HAP-1 (cell line): ENCODE measurements at places on chromosomes 7 and 10.

- no peak for DNase-seq
These were observed 98.1 kb downstream of the LRRC4 start for GRCh38 chr7:127933146-127933545.

GRCh38 chr7:134778941-134779740 is at the start of gene CALD1:
TSS of gene CALD1 (plus strand) at chr7:134779634. CDS start at chr7:134867734, 88,100 bp downstream.
- peak; percentile 95 for DNase-seq

- DNase-seq: no peak
These were observed 426.0 kb downstream of the RPS24 start for GRCh38 chr10:78459639-78460037.

DNA sequence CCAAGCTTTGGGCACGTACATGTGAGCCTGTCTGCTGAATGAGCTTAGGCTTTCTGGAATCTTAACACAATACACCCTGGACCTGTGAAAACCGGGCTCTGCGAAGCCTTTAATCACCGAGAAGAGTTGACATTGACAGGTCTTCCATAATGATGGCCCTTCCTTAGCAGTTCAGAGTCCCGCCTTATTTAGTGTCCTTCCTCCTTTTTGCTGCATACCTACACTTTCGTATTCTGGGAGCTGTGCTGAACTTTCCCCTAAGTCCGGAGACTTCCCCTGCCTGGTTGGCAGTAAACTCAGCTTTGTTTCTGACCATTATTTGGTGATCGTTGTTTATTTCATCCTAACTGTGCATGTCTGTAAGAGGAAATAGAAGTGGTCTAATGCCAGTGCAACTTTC is 212.0 kb downstream of the CAMK1D start:
- no peak for DNase-seq

DNA sequence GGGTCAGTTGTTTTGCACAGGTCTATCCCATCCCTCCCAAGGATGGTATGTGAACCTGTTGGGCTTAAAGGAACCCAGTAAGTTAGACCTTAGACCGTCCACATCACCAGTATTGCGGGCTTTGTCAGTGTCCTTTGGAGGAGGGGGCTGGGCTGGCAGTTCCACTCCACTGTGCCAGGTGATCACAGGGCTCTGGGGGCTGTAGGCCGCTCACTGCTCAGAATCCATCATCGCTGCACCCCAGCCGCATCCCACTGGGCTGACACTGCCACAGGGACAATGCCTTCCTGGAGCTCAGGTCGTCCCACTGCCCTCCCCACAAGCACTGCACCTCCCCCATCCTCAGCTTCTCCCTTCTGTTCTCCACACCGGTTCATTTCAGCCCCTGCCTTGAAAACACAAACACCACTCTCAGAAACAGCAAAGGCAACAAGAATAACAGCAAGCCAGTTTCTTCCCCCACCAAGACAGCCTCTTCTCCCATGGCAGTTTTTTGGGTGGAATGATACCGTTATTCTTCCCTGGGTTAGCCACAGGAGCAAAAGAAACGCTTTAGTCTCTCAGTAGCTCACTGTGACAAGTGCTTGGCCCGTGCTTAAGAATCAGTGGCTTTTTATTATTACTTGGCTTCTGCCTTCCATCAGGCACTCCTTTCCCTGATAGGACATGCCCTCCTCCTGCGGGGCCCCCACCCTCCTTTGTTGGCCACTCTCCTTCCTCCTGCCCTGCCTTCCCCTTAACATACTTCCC is 111.2 kb downstream of the GRK5 start:
- DNase-seq: no peak

DNA sequence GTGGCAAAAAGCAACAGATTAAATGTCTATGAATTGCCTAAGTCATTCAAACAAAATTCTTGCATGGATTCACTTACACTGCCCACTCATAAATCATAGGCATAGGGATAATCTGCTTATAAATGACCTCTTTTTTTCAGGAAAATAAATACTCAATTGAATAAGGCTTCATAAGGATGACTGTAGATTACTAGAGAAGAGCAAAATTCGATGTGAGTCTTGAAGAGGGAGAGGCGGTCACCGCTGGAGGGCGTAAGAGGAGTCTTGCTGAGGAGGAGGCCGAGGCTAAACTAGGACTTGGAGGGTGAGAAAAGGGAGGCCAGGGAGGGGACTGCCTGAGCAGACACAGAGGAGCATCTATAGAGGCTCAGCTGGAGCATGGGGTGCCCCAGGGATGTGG is 135.4 kb upstream of the RSU1 start:
- DNase-seq: no peak

- DNase-seq: peak; percentile 24
These were observed 615.0 kb upstream of the MBL2 start for GRCh38 chr10:53387562-53387961.

DNA sequence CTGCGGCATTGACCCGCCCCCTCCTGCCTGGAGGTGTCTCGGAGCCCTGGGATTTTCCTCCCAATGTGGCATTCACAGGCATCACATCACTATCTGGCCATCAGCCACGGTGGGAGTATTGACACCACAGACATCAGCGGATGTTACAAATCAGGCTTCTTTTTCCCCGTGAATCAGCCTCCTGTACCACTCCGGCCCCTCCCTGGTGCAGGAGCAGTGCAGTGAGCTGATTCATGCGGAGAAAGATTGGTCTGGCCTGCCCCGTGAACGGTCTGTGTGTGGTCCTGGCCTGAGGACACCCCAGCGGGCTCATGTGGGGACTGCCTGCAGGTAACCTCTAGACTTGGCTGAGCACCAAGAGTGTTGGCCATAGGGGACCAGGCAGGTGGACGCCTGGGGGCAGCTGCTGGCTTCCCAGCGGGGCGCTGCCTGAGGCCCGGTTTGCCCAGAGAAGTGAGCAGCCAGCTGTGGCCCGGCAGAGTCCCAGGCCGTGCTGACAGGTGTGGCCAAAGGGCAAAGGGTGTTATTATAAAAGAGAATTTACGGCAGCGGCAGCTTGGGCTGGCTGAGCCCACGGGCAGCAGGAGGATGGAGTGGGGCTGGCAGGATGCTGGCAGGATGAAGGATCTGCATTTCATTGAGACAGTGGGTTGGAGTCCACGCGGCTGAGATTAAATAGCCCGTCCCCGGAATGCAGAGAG is 32.1 kb upstream of the GNA12 start:
- no peak for DNase-seq

GRCh38 chr10:97863808-97864207 is 14.2 kb downstream of the GOLGA7B start:
- DNase-seq: no peak

- no peak for DNase-seq
These were observed 21.6 kb upstream of the GIMAP8 start for GRCh38 chr7:150428671-150429451.

DNA sequence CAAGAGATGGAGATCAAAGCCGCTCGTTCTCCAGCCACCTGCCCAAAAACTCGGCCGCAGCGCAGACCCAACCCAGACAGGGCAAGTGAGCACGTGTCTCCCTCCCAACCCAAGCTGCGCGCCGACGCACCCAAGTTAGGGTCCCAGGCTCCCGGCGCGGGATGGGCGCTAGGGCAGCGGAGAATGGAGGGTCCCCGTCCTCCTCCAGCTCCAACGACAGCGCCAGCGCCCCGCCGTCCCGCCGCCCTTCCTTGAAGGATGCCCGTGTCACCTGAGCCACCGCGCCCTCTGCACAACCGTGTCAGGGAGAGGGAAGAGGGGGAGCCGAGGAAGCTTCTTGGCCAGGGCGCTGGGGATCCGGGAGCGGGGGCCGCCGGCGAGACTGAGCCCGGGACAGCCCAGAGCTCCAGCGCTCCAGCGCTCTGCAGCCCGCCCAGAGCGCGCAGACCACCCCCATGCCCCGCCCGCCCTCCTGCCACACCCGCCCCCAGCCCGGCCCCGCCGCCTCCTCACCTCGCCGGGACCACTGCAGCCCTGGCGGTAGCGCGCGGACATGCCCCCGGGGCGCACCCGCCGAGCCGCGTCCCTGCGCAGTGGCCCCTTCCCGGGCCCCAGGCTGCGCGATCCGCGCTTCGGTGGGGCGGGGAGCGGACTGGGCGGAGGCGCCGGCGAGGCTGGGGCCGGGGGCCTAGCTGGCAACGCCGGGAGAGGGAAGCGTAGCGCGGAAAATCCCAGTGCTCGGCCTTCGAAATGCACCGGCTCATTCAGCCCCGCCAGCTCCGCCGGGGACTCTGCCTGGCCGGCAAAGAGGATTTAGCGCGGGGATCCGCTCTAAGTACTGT is at the start of gene SLC16A12:
SLC16A12 (minus strand) TSS at position 424 of the 842 bp plus-strand sequence. CDS start 73,016 bp downstream, outside the sequence.
- peak; percentile 29 for DNase-seq

DNA sequence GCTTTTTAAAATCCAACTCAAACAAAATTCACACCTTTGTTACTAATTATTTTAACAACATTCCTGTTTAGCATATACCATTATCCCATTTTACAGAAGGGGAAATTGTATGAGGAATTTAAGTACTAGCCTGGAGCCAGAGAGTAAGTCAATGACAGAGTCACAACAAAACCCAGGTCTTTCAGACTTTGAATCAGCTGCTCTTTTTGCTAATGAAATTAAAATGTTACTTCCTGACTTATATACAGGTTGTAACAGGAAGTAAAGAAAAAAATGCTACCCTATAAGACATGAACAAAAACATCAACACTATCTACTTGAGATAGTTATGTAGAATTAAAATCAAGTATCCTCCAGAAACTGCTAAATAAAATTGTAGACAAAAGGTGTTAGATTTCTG is 82.6 kb upstream of the ASAH2 start:
- no peak for DNase-seq

GRCh38 chr10:28997734-28998133 is 291.1 kb upstream of the LYZL1 start:
- no peak for DNase-seq

DNA sequence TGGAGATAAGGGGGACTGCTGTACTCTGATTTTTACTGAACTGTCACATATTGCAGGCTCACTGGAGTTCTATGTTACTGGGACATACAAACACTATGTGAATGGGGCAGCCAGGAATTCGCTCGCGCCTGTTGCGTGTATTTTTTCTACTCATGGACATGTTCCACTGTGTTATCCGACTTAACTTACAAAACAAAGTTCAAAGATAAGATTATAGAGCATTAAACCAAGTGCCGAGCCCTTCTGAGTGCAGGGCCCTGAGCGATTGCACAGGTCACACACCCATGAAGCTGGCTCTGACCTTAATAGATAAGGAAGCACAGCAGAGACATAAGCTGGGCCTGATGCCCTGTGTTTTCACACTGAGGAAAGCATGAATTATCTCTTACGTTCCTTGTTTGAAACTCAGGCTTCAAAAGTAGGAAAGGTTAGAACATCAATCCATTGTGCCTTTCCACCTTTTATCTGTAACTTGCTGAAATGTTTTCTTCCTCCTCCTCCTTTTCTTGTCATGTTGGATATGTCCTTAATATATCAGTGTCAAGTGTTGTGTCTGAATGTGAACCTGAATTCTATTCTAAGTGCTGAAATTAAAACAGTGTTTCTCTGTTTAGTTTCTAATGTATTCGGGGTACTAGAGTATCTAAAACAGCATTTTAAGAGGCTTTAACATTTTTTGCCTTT is 273.8 kb downstream of the AUTS2 start:
- DNase-seq: no peak

DNA sequence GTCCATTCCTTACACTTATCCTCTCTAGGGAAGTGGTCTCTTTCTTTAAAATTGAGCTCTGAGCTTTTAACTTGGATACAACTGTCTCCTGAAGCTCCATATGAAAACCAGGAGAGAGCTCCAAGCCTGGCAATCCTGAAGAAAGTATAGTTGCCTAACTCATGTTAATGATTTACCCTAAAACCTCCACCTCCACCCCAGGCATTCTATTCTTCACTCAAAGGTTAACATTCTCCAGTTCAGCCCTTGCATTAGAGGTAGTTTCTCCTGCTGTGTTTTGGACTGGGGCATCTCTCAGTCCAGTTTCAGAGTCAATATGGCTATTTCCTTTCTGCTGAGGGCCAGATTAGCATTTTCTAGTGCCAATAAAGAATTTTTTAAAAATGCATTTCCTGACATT is 195.5 kb downstream of the SLC25A13 start:
- no peak for DNase-seq

DNA sequence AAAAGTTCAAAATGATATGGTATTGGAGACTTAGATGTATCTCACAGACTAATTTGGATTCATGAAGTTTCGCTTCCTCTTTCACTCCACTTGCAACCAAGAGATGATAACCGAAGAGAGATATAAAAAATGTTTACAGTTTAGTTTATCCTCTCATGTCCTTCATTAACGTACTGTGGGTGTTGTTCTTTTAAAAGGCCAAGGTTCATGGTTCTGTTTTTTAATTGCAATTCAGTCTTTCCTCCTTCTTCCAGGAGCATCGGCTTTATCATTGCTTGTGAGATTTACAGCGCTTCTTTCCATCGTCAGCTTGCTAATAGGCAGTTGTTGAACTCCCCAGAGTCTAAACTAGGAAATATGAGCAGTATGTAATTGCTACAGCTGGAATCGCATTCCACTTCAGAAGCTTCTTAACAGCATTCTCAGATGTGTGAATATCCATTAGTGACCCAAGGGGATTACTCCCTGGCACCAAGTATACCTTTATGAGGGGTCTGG is 75.9 kb upstream of the HGF start:
- DNase-seq: no peak

- DNase-seq: no peak
These were observed 72.8 kb upstream of the FAM20C start for GRCh38 chr7:119392-120163.

DNA sequence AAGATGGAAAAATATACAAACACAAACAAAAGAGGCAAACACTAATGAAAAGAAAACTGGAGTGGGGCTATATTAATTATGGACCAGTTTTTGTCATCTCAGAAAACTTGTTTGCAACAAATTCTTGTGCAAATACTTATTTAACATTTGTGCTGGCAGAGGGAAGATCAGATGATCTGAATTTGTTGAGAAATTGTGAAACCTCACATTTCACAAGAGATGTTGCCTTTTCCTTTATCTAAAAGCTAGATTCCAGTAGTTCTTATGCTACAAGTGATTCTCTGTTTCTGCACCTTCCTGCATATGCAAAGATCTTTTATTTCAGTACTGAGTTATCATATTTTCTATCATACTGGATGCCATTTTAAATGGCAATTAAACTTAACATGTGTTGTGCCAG is 320.7 kb downstream of the SUGCT start:
- DNase-seq: no peak

DNA sequence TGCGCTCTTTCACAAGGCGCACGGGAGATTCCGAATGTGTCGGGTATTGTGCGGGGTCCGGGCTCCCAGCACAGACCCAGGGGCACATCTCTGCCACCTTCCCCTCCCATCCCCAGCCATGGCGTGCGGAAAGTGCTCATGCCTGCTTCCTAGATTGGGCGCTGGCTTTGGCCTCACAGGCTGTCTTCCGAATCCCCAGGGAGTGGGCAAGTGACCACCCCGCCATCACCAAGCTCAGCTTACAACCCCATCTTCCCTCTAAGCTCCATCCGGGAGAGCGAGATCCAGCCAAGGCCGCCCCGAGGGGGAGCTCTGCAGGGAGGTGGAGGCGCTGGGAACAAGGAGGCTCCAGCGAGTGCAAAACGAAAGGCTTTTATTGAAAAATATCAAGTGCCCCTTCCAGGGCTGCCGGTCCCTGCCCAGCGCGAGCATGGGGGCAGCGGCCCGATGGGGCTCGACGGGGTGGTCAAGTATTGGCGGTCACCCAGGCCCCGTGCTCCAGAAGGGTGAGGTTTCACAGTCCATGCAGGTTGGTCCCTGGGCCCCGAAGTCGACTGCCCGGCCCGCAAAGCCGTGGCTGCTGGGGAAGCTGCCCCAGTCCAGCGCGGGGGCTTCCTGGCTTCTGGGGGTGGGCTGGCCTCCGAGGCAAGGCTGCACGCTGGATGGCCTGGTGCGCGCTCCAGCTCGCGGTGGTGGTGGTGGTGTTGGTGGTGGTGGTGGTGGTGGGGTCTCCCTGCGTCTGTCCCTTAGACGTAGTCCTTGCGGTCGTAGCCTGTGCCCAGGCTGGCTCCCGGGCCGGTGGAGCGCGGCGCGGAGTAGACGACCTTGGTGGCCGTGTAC is 1.2 kb downstream of the CLDN3 start:
- no peak for DNase-seq
